ENCODE measurements at places on chromosomes 12 and 14.

GRCh38 chr12:67826946-67827720 is 162.1 kb upstream of the IFNG-AS1 start:
- DNase-seq: no peak

DNA sequence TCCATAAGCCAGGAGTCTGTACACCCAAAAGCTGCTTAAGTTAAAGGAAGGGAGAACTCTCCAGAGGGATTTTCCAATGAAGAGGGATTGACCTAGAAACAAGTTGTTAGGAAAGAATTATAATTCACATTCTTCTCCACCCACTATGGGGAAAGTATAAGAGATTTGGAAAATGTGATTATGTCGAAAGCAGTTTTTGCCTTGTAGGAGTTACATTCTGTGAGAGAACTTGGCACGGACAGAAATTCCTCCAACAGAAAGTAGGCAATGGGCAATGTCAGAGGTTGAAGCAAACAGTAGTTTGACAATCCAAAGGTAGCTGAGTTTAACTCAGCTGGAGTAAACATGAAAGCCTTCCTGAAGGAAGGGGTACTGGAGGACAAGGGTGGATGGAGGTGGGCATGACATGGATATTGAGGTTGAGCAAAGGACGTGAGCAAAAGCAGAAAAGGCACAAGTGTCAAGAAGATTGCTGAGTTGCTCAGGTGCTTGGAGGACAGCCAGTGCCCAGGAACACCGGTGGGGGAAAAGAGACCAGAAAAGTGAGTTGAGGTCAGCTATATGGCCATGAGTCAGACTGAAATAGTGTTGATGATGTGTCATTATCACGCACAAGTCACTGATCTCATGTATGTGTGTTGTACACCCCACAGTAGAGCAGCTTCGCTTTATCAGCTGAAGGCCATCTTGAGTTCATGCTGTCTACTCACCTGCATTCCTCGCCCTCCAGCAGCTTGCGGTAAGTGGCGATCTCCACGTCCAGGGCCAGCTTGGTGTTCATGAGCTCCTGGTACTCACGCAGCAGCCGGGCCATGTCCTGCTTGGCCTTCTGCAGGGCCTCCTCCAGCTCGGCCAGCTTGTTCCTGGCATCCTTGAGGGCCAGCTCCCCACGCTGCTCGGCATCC is 4.0 kb downstream of the KRT5 start:
- DNase-seq: no peak

- no peak for DNase-seq
These were observed 123.0 kb downstream of the SLC38A4 start for GRCh38 chr12:46702581-46703344.

DNA sequence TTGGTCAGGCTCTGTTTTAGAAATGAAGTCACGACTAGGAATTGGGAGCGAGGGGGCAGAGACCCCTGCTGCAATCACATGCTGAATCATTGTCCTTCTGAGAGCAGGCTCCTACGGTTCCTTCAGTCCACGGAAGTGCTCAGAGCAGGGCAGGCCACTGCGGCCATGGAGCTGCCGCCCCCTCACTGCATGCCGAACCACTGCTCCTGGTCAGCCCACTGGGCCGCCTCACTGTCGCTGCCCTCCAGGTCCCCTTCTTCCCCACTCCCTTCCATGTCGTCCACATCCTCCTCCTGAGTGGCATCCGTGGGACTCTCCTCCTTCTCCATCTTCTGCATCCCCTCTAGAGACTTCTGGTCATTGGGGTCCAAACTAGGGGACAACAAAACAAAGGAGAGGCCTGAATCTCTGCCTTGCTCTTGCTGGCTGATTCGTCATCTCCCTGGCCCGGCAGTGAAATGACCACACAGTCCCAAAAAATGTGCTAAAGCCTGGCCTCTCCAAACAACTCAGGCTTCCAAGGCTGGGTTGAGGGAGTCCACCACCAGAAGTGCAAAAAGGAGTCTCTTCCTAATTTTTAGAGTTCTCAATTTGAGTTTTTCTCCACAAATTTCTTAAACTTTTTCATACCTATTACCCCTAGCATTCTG is 29.4 kb downstream of the ANAPC7 start:
- DNase-seq: no peak

GRCh38 chr14:24785698-24786097 is 151.7 kb upstream of the GZMB start:
- no peak for DNase-seq
